K562 (cell line): ENCODE measurements at places on chromosomes 7 and 10.

DNA sequence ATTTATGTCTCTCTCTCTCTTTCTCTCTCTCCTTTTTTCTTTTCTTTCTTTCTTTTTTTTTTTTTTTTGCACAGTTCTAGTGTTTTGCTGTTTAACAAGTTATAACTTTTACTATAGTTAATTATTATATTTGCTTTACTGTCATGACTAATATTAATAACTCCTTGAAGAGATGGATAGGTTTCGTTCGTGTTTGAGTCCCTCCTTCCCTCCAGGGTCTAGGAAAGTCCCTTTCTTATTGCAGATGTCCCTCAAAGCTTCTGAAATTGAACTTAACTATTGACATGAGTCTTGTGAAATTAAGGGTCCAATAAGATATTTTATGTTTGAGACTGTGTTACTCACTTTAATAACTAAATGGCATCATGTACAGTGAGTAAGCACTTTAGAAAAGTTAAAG, 131.4 kb downstream of the PLXDC2 start:
- H3K4me1 ChIP-seq: no peaks in the 10 kb centered on the region
- DNase-seq: no peak
- H3K4me3 ChIP-seq: no peak overlapping the region
- no peaks in the 10 kb centered on the region for H3K27me3 ChIP-seq

GRCh38 chr7:149635561-149636329, 137.6 kb downstream of the ZNF467 start:
- no peak overlapping the region for H3K4me3 ChIP-seq
- H3K27me3 ChIP-seq: peaks cover 91% of the 10 kb centered on the region
- peak; percentile 44 for DNase-seq

- H3K27ac ChIP-seq: no peak overlapping the region
- H3K4me3 ChIP-seq: no peak overlapping the region
- no peaks in the 10 kb centered on the region for H3K36me3 ChIP-seq
Measured at GRCh38 chr10:68550747-68551411, 9.3 kb upstream of the TET1 start.

- DNase-seq: peak; percentile 52
- peaks cover 64% of the 10 kb centered on the region for H3K27me3 ChIP-seq
- no peak overlapping the region for H3K4me3 ChIP-seq
- 0 out of 2 replicates have a peak, but pooled peaks cover 7% of the 10 kb centered on the region for H3K4me1 ChIP-seq
- H3K36me3 ChIP-seq: no peaks in the 10 kb centered on the region
Measured at GRCh38 chr7:151744656-151745638, 132.0 kb downstream of the PRKAG2 start.

- H3K4me3 ChIP-seq: no peak within 1 kb of the TSS
- H3K27me3 ChIP-seq: peaks cover 28% of the 10 kb centered on the region; the same call in 1 of the 3 replicates
- no peak within 1 kb of the TSS for H3K27ac ChIP-seq
- no peak for DNase-seq
Measured at GRCh38 chr10:26216585-26217395, at the start of gene GAD2. Gene GAD2, plus strand, starts transcription at chr10:26216774. Its CDS starts 36 bp downstream, at chr10:26216810.

GRCh38 chr10:43134126-43134905, 3.9 kb upstream of the CSGALNACT2 start:
- H3K27ac ChIP-seq: no peak overlapping the region
- no peak overlapping the region for H3K4me3 ChIP-seq
- peaks cover 18% of the 10 kb centered on the region; the same call in 2 of the 3 replicates for H3K27me3 ChIP-seq
- H3K4me1 ChIP-seq: peaks cover 21% of the 10 kb centered on the region
- H3K36me3 ChIP-seq: no peaks in the 10 kb centered on the region

- H3K27me3 ChIP-seq: peaks cover 62% of the 10 kb centered on the region
- H3K27ac ChIP-seq: no peak overlapping the region
- no peaks in the 10 kb centered on the region for H3K4me1 ChIP-seq
Measured at GRCh38 chr10:124025660-124026588, 67.5 kb downstream of the CHST15 start.

GRCh38 chr10:45550903-45551786, 121.4 kb downstream of the ZFAND4 start:
- no peaks in the 10 kb centered on the region for H3K27me3 ChIP-seq
- no peaks in the 10 kb centered on the region; the same call in 2 of the 3 replicates for H3K36me3 ChIP-seq
- peaks cover 5% of the 10 kb centered on the region for H3K4me1 ChIP-seq
- H3K4me3 ChIP-seq: no peak overlapping the region
- H3K27ac ChIP-seq: no peak overlapping the region

DNA sequence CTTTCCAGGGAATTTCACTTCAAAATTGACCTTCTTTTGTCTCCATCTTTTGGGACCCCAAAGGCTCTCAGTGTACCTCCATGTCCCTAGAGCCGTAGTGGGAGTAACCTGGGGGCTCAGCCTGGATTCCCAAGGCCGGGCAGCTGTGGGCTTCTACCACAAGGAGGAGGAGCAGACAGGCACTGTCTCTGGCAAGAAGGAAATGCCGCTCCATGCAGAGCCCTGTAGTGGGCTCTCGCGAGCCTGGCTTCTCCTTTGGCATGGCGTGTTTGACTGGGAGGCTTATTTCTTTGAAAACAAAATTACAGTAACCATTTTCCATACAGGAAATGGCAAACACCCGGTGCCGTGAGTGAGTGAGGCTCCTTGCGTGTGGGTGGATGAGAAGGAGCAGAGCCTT, 76.8 kb upstream of the FAM180A start:
- H3K4me3 ChIP-seq: no peak overlapping the region
- H3K36me3 ChIP-seq: no peaks in the 10 kb centered on the region
- H3K4me1 ChIP-seq: no peaks in the 10 kb centered on the region

DNA sequence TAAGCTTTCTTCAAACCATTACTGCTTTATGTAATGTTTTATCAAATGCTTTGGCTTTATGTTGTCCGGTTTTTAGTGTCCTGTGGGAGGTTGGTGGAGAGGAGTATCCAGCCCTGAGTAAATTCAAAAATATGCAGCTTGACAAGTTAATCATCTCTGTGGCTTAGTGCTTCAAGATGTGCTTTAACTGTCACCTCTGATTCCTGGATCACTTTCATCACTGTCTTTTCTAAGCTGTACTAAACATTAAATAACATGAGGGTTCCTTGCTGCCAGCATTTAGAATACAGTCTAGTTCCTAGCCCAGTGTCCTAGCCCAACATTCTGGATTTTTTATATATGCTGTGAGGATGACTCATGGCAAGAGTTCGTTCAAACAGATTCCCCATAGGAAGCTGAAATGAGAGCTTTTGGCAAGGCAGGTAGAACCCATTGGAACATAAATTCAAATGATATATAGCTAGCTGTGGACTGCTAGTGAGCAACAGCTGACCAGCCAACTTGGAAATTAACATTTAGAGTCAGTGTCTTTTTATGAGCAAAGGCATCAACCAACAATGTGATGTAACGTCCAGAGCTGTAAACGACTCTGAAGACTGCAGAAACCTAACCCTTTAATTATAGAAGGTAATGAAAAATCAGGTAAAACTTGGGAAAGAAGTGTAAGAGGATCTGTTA, 80.6 kb upstream of the OIT3 start:
- no peaks in the 10 kb centered on the region; the same call in 1 of the 2 replicates for H3K4me1 ChIP-seq
- no peaks in the 10 kb centered on the region for H3K36me3 ChIP-seq
- no peak overlapping the region for H3K27ac ChIP-seq
- H3K4me3 ChIP-seq: no peak overlapping the region
- H3K27me3 ChIP-seq: no peaks in the 10 kb centered on the region

DNA sequence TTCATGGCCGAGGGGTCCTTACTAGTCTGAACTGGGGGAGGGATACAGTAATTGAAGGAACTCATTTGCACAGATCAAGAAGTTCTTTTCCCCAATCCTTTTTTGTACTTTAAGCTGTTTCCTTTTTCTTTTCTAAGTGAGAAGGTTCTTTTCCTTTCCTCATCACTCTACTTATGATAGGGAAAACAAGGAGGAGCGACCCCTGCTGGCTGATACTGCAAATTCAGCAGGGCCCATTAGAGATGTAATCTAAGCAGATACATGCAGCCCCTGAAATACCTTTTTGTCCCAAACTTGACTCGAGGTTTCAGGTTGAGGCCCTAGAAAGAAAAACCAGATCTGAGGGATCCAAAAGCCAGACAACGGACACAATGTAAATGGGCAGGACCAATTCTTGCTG, 305.5 kb downstream of the DNAJB9 start:
- no peaks in the 10 kb centered on the region for H3K27me3 ChIP-seq
- peak; percentile 35 for DNase-seq
- no peak overlapping the region for H3K4me3 ChIP-seq

DNA sequence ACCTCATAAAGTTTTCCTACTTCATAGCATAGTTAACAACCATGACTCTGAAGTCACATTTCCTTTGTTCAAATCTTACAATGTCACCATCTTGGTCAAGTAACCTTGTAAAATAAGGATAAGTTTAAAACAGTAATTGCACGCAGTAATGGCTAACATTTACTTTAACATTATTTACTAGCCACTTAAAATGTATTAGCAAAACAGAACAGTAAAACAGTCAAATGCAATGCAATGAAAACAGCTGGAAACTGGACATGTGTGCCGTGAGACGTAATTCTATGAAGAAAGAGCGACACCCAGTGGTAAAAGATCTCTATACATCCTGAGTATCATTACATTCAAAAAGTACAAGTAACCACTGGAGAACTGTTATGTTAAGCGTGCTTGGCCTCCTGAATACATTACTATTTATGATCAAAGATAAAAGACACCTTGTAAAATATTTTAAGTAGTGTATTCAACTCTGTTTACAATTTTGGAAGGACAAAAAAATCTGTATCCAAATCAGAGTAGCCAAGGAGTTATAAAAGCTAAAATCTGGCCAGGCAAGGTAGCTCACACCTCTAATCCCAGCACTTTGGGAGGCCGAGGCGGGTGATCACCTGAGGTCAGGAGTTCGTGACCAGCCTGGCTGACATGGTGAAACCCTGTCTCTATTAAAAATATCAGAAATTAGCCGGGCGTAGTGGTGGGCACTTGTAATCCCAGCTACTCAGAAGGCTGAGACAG, 27.2 kb downstream of the ATE1 start:
- H3K4me1 ChIP-seq: no peaks in the 10 kb centered on the region
- H3K4me3 ChIP-seq: no peak overlapping the region

DNA sequence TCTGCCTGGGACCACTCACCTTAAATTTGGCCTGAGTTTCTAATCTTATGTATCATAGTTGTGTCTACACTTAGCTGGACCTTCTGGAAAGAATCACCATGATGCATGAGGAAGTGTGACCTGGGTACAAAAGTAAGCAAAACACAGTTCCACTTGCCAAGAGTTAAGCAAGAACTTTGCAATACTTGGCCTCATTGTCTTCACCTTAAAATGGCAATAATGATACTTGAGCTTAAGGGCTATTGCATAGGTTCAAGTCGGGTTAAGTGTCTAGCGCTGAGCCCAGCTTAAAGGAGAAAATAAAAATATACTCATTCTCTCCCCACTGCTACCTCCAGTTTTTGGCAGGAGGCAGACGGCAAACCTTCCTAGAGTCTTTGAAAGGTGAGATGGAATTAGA, 133.9 kb upstream of the BMPER start:
- H3K27me3 ChIP-seq: no peaks in the 10 kb centered on the region
- H3K27ac ChIP-seq: no peak overlapping the region
- H3K36me3 ChIP-seq: no peaks in the 10 kb centered on the region

GRCh38 chr7:99029466-99030435, 114.2 kb downstream of the SMURF1 start:
- H3K4me1 ChIP-seq: no peaks in the 10 kb centered on the region; the same call in 1 of the 2 replicates
- peaks cover 69% of the 10 kb centered on the region; the same call in 2 of the 3 replicates for H3K36me3 ChIP-seq
- H3K27ac ChIP-seq: no peak overlapping the region

GRCh38 chr7:16066805-16067459, 354.4 kb downstream of the CRPPA start:
- no peaks in the 10 kb centered on the region for H3K27me3 ChIP-seq
- DNase-seq: no peak
- H3K4me3 ChIP-seq: no peak overlapping the region
- H3K36me3 ChIP-seq: no peaks in the 10 kb centered on the region
- no peaks in the 10 kb centered on the region for H3K4me1 ChIP-seq

GRCh38 chr10:24287559-24288195, 78.7 kb downstream of the KIAA1217 start:
- no peak overlapping the region for H3K27ac ChIP-seq
- no peak overlapping the region for H3K4me3 ChIP-seq
- no peak for DNase-seq
- no peaks in the 10 kb centered on the region for H3K27me3 ChIP-seq
- H3K4me1 ChIP-seq: no peaks in the 10 kb centered on the region; the same call in 2 of the 3 replicates
- H3K36me3 ChIP-seq: no peaks in the 10 kb centered on the region

DNA sequence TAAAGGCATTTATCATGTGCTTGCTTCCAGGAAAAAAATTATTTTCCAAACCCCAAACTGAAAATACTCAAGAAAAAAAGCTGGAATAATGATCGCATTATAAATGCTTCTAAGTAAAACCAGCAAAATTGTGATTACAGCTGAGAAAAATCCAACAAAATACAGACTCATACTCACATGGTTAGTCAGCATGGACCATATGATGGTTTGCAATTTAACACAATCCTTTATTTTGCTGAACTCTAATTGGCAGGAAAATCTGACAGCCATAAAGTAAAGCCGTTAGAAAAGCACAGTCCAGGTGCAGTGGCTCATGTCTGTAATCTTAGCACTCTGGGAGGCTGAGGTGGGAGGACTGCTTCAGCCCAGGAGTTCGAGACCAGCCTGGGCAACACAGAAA, 59.6 kb downstream of the BRI3 start:
- no peaks in the 10 kb centered on the region for H3K4me1 ChIP-seq
- H3K27ac ChIP-seq: no peak overlapping the region
- H3K36me3 ChIP-seq: no peaks in the 10 kb centered on the region
- no peak for DNase-seq

DNA sequence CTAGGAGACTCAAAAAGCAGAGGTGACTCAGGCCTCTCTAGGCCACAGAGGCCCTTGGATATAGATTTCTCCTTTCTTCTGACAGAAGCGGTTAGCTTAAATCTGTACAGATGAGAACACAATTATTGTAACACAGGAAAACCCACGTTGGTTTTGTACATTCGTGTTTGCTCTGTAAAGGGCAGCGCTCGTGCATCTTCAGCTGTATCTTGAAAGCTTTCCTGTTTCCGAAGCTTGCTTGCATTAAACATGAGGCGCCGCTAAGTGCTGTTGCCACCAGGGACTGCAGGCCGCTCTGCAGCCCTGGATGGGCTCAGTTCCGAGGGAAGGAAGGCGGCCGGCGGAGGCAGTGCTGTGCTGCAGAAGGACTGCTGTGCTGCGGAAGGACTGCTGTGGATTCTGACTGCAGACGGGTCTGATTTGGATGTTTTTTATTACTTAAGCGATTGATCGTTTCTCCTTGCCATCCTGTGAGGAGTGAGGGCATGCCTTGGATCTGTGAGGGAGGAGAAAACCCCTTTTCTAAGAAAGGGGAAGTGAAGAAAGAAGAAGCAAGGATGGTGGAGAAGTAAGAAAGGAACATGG, 53.3 kb downstream of the FHIP2A start:
- H3K27me3 ChIP-seq: no peaks in the 10 kb centered on the region
- no peaks in the 10 kb centered on the region; the same call in 1 of the 2 replicates for H3K4me1 ChIP-seq
- H3K36me3 ChIP-seq: no peaks in the 10 kb centered on the region
- peak; percentile 14 for DNase-seq
- H3K27ac ChIP-seq: no peak overlapping the region
- H3K4me3 ChIP-seq: no peak overlapping the region

DNA sequence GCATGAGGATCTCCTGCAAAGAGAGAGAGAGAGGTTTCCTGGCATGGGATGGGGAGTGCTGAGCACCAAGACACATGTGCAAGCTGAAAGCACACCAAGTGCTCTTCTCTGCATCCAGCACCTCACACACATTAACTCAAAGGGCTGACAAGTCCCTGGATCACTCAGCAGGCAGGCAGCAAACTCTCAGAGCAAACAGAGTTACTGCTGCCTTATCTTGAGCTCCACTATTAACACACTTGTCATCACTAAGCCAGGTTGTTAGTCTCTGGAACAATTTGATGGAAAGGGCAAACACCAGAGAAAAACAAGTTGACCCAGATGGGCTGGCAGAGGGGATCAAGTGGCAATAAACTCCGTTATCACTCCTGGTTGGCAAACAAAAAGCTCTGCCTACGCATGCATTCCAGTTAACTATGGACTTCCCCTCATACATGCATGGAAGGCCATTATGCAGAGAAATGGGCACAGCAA, 349.9 kb downstream of the KCNMA1 start:
- H3K36me3 ChIP-seq: no peaks in the 10 kb centered on the region
- no peak overlapping the region for H3K27ac ChIP-seq
- H3K4me1 ChIP-seq: no peaks in the 10 kb centered on the region; the same call in 2 of the 3 replicates
- no peak overlapping the region for H3K4me3 ChIP-seq
